ENCODE measurements at places on chromosomes 2 and 18.

GRCh38 chr2:26568076-26568890 lies 72.9 kb downstream of the CIB4 start:
- DNase-seq, result no peak

DNA sequence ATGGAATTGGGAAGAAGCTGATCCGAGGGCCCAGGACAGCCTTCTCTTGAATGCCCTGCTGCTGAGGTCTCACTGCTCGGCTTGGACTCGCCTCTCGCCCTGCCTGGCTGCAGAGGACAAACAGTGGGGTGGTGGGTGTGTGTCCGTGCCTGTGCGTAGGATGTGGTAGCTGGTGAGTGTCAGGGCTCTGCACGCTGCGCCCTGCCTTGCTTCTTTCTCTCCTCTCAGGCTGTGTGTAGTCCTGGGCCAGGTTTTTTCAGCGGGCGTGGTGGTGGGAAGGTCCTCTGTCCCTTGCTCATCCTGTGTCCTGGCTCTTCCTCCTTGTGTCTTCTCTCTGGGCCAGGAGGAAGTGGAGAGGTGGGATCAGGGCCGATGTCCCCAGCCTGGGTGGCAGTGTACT lies 44.8 kb downstream of the RRM2 start:
- DNase-seq, result no peak

- no peak for DNase-seq
Measured at GRCh38 chr2:171479154-171479814, 43.0 kb upstream of the CYBRD1 start.

- DNase-seq, result no peak
Measured at GRCh38 chr2:123200035-123200434, 825.1 kb upstream of the CNTNAP5 start.

GRCh38 chr2:148965623-148966437 lies 72.7 kb upstream of the LYPD6B start:
- DNase-seq, result no peak

- DNase-seq, result no peak
Measured at GRCh38 chr2:120548627-120549608, 186.8 kb upstream of the GLI2 start.

DNA sequence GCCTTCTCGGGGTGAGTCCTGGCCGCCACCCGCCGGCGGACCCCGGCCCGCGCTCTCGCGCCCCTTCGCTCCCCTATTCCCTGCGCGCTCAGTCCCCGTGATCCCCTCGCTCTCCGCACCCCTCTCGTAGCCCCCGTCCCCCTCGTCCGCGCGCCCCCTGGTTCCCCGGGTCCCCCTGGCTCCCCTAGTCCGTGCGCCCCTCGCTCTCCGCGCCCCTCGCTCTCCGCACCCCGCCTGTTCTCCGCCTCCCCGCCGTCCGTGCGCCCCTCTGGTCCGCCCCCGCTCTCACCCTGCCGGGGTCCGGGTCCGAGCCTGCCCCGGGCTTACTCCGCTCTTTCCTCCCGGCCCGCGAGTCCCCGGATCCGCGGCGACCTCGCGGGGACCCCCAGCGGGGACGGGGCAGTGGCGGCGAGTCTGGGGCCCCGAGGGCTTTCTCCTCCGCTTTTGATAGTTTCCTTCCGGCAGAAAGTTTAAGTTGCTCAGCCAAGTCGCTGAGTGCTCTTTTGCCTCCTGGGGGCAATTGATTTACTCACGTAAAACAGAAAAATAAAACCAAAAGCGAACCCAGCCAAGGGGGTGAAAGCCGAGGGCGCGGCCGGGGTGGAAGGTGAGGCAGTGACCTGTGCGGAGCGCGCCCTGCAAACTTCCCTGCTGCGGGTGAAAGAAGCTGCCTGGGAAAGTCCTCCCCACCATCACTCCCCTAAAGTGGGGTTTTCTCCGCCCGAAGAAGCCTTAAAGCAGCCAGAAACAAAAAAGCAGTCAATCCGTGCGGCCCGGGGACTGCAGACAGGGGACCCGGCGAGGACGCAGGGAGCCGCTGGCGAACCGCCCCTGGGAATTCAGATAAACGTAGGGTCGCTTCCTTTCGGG lies 568 bp downstream of the RAB31 start:
- no peak for DNase-seq

- DNase-seq, result no peak
Measured at GRCh38 chr18:31661965-31662364, 22.4 kb downstream of the B4GALT6 start.

- no peak for DNase-seq
Measured at GRCh38 chr18:43578706-43579105, 301.4 kb upstream of the SYT4 start.

DNA sequence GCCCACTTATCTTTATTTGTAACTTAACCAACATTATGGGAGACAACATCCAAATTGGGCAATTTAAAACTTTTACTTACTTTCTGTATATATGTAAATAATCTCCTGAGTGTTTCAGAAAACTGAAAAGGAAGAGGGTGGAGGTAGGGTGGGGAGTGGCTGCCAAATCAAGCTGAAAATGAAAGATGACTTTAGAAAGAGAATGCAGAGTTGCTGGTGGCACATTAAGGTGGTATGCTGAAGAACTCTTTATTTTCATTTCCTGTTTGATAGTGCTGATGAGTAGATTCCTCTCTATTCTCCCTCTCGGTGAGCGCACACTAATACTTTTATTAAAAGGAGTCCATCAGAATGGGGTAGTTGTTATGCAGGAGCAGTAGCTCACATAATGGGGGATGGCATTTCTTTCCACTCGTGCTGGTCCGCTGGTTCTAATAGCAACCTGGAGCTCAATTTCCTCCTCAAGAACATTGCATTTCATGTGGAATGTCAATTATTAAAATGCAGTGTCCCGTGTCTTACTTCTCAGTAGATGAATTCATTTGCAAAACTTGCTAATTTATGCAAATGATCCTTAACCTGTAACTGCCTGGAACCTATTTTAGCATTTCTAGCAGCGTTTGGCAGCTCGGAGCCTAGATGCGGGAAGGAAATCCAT lies 466.9 kb upstream of the HNRNPA3 start:
- DNase-seq, result no peak

- DNase-seq, result no peak
Measured at GRCh38 chr2:20416723-20417122, 30.2 kb upstream of the RHOB start.

GRCh38 chr2:39403311-39403710 lies 33.8 kb downstream of the MAP4K3 start:
- no peak for DNase-seq

GRCh38 chr18:36692371-36692770 lies 136.4 kb downstream of the TPGS2 start:
- DNase-seq, result no peak

DNA sequence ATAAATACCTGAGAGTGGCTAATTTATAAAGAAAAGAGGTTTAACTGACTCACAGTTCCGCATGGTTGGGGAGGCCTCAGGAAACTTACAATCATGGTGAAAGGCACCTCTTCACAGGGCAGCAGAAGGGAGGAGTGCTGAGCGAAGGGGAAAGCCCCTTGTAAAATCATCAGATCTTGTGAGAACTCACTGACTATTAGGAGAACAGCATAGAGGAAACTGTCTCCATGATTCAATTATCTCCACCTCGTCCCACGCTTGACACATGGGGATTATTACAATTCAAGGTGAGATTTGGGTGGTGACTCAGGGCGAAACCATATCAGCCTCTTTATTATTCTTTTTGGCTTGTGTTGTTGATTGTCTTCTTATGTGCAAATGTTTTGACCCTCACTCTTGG lies 76.2 kb downstream of the WDR7 start:
- no peak for DNase-seq

DNA sequence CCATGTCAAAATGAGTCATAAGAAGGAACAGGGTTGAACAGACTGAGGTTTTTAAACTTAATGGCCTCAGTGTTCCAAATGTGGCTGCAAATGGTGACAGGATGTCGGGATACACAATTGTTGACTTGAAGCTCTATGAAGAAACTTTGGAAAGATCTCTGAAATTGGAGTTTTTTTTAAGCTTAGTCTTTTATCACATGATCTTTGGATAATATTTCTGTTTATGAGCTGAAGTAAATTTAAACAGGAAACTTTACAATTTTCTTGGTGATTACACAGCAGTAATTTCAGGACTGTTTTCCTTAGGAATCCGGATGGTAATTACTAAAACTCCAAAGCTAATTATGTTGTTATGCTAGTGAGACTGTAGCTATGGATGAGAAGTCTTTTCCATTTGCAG lies 199.1 kb upstream of the NRXN1 start:
- no peak for DNase-seq

DNA sequence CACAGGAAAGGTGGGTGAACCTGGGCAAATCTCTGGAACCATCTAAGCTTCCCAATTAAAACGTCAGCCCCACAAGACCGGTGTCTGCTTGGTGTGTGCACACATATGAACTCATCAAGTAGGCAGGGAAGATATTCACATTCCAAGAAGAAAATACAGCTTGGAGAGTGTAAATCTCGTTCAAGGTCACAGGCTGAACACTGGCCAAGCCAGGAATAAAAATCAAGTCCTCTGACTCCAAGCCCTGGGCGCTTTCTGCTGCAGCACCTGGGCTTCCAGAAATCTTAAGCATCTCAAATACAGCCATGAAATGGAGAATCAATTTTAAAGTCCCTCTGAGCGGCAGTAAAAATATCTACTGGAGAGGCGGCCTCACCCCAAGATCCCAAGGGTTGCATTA lies 150.9 kb downstream of the TWIST2 start:
- DNase-seq, result no peak

GRCh38 chr2:1750933-1751766 lies 6.8 kb upstream of the PXDN start:
- DNase-seq, result no peak

GRCh38 chr2:216023055-216023648 lies 9.8 kb upstream of the MREG start:
- no peak for DNase-seq

DNA sequence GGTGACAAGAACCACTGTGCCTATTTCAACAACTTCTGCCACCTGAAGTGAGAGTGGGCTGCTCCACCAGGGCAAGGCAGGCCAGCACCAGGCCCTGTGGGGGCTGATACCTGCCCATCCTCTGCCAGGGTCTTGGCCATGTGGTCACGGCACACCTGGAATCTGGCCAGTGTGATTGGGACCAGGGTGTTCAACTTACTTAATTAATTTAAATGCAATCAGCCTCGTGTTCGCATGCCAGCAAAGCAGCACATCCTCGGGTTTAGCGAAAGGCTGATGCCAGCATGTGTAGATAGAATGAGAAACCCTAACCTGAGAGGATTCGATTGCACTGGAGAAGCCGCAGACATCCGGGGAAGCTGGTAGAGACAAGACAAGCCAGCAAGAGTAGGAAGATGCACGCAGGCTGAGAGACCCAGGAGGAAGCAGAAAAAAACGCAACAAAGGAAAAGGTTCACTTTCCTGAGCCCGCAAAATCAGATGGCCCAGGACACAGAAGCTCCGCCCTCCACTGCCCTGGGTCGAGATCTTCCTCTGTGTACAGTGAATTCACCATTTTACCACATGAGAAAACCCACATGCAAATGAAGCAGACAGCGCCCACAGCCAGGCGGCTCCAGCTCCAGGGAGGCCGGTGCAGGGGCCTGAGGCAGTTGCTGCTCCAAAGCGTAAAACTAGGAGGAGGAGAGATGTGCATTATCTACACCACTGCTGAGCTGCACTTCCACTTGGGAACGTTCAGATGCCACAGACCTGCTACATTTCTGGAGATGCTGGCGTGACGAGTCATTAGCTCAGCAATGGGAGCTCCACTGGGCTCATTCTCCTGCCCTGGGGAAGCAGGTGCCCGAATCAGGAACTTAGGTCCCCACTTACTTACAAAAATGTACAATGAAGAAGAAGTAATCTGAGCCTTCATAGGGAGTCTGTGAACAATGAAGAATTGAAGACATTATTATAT lies 92.1 kb downstream of the TMEM18 start:
- DNase-seq, result no peak

DNA sequence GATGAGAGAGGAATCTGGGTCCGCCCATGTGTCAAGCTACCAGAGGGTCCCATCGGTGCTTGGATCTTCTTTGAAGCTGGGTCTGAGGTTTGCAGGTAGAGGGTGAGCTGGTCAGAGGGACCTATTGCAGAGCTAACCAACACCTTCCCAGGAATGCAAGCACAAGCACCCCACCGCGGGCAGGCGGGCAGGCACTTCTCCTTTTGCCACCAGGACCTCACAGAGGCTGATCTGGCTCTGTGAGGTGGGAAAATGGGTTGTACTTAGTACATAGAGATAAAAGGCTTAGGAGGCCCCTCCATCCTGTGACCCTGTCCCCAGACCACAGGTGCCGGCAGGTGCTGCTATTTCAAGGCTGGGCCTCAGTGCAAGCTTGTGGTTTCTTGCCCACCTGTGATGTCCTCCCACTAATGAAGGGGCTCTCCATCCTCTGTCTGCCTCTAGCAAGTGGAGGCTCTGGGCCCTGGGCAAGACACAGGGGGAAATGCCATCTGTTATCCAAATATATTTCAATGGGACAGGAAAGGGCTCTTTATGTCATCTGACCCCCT lies 31.4 kb upstream of the IL37 start:
- DNase-seq, result no peak

DNA sequence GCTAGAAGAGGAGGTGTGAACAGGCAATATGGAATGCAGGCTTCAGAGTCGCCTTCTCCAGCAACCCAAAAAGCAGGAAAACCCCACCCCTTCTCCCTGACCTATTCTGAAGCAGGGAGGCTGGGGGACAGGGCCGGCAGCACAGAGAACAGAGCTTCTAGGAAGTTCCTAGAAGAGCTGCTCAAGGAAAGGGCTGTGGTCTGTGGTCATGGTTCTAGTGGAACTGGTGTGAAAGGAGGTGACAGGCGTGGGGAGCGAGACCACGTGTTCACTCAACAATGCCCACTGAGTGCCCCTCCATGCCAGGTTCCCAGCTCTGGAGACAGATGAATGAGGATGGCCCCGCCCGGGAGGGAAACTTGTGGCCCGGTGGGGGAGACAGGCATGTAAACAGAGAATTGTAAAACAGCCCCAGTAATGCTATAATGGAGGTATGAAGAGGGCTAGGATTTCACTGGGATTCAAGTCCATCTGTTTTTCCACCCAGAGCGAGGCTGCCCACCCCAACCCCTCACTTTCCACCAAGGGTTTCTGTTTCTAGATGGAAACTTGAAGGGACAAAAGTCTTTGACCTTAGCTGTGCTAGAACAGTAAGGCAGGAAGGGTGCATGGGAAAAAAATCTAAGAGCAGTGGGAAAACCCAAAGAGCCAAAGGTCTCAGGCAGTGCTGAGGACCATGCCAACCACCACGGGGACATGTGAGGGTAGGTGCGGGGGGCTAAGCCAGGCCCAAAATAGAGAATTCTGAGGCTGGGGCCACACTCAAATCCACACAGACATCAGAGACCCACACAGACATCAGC lies 71.8 kb downstream of the TNS1 start:
- DNase-seq, result no peak

DNA sequence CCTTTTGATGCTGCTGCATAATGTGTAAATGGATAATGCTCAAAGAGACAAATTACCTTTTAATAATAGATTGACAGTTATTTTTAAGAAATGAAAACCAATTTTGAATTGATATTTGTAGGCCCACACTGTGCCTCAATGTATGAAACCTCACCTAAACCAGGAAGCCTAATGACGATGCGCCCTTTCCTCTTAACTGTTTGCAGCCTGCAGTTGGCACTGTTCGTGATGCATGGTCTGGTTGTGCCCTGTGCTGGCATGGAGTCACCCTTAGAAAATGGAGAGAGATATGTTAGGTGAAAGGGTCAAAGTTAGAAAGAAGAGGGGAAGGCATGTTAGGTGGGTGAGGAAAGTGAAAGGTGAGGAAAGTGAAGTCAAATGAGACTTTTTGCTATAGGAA lies 390.2 kb downstream of the PTPRM start:
- DNase-seq, result no peak

All from stimulated activated CD4-positive, alpha-beta T cell treated with anti-CD3 and anti-CD28 coated beads, Interleukin-15, amount 100 ng/mL, for 1 hour (primary cell).